PC-9 (cell line): ENCODE measurements at places on chromosomes 7 and 10.

GRCh38 chr10:89590326-89590725 lies 54.7 kb downstream of the PANK1 start:
- no peak for DNase-seq

GRCh38 chr7:44748948-44749731 lies 493 bp downstream of the ZMIZ2 start:
- DNase-seq: no peak

- no peak for DNase-seq
Measured at GRCh38 chr7:70944516-70944915, 187.4 kb upstream of the GALNT17 start.

DNA sequence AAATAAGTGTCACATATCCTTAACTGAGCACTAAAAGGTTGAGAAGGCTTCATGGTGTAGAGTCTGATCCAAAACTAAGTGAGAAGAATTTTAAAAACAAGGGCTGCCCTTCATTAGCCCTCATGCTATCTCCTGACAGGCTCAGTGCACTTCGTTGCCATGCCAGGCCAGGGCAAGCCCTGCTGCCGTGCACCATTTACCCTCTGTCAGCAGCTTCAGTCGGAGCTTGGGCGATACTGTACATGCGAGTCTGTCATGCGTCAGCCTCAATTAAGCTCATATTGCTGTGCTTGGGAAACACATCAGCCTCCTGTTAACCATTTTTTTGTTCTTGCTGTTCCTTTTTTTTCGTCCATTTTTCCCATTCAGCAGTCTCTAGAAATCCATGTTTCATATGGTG lies 166.6 kb downstream of the VTI1A start:
- DNase-seq: no peak

DNA sequence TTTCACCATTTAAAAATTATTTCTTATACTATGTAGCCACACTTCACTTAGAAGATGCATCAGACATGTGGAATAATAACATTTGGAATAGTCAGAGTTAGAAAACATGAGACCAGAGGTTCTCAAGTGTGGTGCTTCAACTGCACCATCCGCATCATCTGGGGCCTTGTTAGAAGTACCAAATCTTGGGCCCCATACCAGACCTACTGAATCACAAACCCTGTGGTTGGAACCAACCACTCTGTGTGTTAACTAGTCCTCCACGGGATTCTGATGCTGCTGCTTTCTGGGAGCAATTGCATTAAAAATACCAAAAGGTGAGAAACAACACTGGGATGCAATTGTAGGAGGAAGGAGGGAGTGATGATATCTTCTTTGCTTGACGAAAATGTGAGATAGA lies 125.2 kb downstream of the GNAT3 start:
- no peak for DNase-seq

GRCh38 chr10:37856881-37857286 lies 526 bp downstream of the ZNF248 start:
- no peak for DNase-seq

GRCh38 chr10:44713307-44713706 lies 197.8 kb upstream of the TMEM72 start:
- no peak for DNase-seq

- DNase-seq: no peak
Measured at GRCh38 chr7:128849804-128850490, 12.7 kb upstream of the ATP6V1F start.

- DNase-seq: no peak
Measured at GRCh38 chr7:107767391-107767790, 23.4 kb downstream of the CBLL1 start.

DNA sequence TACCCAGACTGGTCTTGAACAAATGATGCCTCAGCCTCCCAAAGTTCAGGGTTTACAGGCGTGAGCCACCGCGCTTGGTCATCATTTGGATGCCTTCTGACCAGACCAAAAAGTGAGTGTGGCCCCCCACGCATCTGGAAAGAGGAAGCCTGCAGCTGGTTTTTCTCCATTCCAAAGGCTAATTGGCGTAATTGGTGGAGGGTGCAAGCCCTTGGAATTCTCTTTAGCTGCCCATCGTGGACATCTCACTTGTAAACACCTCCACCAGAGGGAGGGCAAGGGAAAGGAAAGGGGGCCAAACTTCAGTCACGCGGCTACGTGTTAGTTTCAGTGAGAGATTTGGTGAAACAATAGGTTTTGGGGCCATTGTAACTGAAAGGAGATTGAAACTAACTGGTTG lies 4.1 kb upstream of the ARHGAP21 start:
- no peak for DNase-seq

GRCh38 chr7:107318523-107319160 lies 149.8 kb downstream of the HBP1 start:
- DNase-seq: no peak

GRCh38 chr7:92622685-92623084 lies 32.5 kb upstream of the FAM133B start:
- no peak for DNase-seq

GRCh38 chr10:109205929-109206585 lies 717.3 kb downstream of the XPNPEP1 start:
- no peak for DNase-seq

- no peak for DNase-seq
Measured at GRCh38 chr10:110165239-110165638, 42.2 kb upstream of the MXI1 start.

DNA sequence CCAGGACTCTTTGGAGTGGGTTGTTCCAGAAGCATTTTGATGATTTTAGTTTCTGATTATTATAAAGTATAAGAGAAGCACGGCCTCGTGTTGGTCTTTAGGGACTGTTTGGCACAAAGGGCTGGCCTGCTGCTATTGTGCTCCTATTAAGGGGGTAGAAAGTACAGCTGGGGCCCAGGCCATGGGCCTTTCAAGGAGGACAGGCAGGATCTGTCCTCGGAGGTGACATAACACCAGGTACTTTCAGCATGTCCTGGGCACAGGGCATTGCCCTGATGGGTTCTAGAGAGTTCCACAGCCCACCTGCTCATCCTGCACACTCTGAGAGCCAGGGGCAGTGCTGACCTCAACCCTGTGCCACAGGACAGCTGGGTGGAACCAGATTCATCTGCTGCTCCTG lies 24.9 kb downstream of the STRA8 start:
- DNase-seq: no peak

DNA sequence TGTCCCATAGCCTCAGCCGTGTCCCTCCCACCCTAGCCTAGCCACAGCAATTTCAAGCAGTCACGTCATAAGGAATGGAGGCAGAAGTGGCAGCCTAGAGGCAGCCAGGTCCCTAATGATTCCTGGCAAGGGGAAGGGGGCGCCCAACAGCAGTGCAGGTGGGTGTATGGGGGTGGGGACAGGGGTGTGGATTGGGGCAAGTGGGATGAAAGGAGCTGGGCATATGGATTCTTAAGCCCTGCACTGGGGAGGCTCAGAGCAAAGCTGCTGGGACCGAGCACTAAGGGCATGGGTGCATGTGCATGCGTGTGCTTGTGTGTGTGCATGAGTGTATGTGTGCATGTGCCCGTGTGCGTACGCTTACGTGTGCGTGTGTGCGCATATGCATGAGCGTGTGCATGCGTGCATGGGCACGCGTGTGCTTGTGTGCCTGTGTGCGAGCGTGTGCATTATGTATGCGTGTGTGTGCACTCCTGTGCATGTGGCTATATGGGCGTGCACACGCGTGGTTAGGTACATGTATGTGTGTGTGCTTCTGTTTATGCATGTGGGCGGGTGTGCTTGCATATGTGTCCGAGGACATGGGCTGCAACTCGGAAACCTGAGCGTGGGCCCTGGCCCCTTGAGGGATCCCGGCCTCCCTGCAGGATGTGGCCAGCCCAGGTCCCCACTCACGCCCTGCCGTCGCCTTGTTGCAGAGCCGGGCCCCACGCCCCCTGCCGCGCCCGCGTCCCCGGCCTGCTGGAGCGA lies 34.1 kb downstream of the SH2B2 start:
- DNase-seq: no peak

- DNase-seq: no peak
Measured at GRCh38 chr7:98913612-98914011, 35.3 kb downstream of the TRRAP start.

DNA sequence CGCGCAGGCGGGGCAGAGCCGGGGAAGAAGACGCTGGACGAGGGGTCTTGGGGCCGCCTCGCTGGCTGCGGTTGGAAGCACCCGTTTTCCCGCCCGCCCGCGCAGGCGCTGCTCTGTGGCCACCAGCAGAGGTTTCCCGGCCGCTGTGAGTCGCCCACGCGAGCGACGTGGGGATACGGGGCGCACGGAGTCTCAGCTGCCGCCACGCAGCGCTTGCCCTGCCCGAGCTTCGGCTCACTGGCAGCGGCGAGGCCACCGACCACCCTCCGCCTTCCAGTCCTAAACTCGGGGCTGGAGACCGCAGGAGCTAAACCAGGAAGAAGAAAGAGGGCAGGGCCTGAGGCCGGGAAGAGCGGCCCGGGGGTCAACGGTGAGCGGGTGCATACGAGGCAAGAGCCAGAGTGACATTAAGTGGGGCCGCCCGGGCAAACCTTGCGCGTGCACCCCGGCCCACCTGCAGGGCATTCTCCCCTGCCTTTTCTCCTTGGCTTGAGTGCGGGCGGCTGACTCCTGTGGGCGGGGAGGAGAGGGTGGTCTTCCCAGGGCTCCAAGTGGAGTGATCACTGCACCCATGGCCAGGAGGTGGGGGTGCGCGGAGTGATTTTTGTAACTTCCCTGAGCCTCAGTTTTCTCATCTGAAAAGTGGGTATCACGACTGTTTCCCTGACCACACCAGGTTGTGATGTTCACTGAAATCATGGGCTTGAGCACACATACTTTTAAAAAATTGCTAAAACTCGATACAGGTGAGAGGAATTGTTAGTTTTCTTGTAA lies 7.1 kb upstream of the EMX2 start:
- no peak for DNase-seq

DNA sequence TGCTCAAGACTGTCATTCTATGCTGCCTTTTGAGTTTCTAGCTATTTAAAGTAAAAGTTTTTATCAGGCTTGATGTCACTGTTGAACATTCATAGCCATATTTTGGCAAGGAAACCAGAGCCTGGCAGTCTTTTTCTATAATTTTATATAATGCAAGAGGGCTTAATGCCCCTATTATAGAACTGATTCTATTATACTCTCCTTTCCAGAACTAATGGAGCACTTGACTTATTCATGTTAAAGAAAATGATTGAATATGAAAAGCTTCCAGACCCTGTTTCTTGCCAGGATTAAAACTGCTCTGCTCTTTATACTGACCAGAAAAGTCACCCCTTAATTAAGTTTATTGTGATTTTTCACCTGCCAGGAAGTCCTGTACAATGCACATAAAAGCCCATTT lies 337.6 kb upstream of the CHRM2 start:
- no peak for DNase-seq

DNA sequence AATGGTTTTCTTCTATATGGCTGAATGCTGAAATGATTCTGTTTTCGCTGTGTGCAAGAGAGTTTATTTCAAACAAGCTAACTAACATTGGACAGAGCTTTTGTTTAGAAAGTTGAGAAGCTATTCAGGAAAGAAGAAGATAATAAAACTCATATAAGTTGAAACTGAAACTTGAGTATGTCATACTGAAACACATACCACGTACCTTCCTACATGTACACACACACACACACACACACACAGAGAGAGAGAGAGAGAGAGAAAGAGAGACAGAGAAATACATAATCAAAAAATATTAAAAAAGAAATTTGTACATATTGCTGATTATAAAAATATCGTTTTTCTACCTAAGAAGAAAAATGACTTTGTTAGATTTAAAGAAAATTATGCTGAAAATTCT lies 561.9 kb upstream of the KCND2 start:
- no peak for DNase-seq

DNA sequence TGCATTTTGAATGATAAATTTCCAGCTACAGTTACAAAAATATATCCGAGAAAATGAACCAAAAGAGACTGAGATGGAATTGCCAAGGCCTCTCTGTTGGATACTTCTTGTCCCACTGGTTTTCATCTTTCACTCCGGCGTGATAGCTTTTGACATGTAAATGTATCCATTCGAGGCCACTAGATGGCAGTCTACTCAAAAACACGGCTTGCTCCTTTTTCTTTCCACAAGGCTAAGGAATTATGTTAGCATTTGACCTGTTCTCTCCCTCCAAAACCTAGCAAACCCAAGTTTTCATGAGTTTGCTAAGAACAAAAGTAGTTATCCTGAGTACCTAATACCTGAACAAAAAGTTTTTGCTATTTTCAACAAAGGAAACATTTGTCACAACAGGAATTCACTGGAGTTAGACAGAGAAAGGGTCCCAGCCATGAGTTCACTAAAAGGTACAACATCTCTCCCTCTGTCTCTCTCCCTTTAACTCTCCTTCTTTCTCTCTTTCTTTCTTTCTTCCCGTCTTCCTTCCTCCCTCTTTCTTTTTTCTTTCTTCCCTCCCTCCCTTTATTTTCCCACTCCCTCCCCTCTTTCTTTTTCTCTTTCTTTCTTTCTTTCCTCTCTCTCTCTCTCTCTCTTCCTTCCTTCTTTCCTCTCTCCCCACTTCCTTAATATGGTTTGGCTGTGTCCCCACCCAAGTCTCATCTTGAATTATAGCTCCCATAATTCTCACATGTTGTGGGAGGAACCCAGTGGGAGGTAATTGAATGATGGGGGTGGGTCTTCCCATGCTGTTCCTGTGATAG lies 207.9 kb upstream of the MYO3A start:
- peak; percentile 11 for DNase-seq

DNA sequence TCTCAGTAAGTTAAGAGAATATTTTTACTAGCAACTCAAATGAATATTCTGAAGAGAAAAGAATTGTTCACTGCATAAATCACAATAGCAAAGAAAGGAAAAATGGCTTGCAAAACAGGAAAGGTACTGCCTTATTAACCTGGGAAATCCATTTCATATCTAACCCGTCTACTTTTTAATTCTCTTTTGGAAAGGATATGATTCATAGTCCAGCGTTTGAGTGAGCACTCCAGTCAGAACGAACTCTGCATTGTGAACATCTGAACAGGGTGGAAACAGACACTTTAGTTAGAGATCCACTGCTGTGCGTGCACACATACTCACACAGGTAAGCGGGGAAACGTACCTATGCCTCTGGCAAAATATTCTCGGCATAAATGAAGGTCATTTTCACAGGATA lies 56.8 kb downstream of the PAXIP1 start:
- DNase-seq: no peak

- DNase-seq: no peak
Measured at GRCh38 chr10:15211464-15211979, 43.0 kb upstream of the NMT2 start.

GRCh38 chr10:1050554-1050953 lies 1.6 kb upstream of the IDI1 start:
- DNase-seq: peak; percentile 19

DNA sequence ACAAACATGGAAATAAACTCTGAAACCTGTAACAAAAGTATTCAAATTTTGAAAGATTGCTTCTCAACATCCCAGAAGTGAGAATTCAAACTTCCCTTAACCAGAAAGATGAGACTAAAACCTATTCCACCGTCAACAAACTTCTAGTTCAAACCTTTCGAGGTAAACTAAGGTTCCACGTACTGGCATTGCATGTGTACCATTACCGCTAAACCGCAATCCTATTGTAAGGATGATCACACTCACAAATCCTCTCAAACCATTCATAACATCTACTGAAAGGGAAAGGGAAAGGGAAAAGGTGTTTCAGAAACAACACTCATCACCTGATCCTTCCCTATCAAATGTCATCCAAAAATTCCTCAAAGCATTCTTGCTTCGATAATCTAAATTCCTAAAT lies 3.1 kb downstream of the SMURF1 start:
- DNase-seq: no peak

- no peak for DNase-seq
Measured at GRCh38 chr7:77438131-77438530, 22.0 kb upstream of the GSAP start.
